ENCODE measurements at places on chromosomes 1 and 21.

- DNase-seq, result no peak
These were observed 16.1 kb downstream of the MAB21L3 start for GRCh38 chr1:116127123-116127847.

DNA sequence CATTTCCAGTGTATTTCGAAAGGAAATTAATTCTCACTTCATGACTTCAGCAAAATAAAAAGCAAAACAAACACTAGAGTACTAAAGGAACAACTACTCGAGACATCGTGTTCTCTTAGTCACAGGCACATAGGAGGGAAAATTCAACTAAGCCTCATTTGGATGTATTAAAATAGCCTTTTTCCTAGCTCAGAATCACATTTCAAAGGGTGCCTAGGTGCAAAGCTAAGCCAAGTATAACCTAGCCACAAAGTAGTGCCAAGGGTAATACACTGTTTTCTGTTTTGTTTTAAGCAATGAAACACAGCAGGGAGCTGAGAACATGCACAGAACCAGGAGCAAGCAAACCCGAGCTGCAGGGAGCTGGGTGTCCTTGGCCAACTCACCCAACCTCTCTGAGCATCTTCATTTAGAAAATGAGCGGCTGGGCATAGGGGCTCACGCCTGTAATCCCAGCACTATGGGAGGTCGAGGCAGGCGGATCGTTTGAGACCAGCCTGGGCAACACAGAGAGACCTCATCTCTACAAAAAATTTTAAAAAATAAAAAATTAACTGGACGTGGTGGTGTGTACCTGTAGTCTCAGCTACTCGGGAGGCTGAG is 26.6 kb upstream of the ACBD6 start:
- no peak for DNase-seq

DNA sequence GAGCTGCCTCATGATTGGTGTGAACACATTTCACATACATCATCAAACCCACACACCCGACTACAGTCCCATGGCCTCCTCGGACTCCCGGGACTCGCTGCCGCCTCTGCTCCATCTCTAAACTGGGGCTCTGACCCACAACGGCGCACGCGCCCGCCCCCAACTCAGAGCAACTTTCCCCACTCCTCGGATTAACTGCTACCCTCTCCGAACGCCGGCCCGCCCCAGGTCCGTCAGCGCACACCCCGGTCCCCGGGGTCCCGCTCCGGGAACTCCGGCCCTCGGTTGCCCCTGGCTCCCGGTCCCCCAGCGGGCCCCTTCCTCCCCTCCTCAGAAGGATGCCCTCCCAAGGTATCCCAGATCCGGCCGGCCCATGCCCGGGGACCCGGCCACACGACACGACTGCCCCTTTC is 740 bp downstream of the DSTYK start:
- no peak for DNase-seq

DNA sequence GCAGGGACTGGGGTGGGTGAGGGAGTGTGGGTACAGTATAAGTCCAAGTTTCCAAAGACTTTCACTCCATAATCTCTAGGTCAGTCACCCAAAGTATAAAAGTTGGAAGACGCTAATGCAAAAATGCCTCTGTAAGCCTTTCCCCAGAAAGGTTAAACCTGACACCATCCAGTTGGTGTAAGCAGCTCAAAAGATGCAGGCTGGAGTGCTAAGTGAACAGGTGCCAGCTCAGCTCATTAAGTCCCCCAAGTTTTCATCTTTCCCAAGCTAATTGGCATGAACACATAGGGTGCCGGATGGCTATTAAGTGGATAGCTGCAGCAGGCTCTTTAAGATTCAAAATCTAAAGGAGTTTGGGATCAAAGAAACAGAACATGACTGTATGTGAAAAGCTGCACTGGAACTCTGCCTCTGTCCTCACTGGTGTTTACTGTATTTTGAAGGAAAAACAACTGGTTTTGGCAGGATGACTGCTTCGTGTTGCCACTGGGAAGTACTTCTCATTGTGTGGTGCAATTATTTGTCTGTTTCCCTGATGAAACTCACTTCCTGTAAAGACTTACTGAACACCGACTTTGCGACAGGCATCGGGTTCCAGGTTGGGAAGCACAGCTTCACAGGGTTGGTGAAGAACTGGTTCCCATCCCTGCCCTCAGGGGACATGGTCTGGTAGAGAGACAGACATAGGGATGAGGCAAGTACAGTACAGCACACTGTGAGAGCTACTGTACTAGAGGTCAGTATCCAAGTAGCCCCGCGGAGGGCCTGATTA is 152.7 kb downstream of the DAB1 start:
- no peak for DNase-seq

GRCh38 chr21:35332841-35333426 is 283.8 kb upstream of the RUNX1 start:
- DNase-seq, result peak; percentile 30

- DNase-seq, result no peak
These were observed at the start of gene ARHGEF10L for GRCh38 chr1:17539477-17540254. TSS of gene ARHGEF10L (plus strand) at chr1:17539698. CDS start at chr1:17580596, 40,898 bp downstream.

GRCh38 chr1:201949491-201949890 is 3.1 kb upstream of the LMOD1 start:
- DNase-seq, result no peak

DNA sequence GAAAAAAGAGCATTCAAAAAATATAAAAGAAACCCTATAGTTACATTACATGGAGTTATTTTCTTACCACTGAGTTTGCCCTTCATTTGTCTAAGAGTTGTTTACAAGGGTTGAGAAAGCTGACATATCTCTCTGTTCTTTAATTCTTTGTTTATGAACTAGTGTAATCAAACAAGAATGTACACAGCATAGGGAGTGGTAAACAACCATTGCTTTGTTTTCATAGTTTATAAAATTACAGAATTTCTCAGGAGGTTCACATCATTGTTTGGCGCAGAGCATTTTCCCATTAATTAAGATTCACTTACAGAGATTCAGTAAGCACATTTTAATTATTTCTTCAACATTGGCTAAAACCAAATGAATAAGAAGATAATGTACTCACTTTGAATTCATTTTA is 87.6 kb downstream of the IFI44 start:
- DNase-seq, result no peak

GRCh38 chr1:199855580-199855979 is 171.9 kb upstream of the NR5A2 start:
- DNase-seq, result no peak

DNA sequence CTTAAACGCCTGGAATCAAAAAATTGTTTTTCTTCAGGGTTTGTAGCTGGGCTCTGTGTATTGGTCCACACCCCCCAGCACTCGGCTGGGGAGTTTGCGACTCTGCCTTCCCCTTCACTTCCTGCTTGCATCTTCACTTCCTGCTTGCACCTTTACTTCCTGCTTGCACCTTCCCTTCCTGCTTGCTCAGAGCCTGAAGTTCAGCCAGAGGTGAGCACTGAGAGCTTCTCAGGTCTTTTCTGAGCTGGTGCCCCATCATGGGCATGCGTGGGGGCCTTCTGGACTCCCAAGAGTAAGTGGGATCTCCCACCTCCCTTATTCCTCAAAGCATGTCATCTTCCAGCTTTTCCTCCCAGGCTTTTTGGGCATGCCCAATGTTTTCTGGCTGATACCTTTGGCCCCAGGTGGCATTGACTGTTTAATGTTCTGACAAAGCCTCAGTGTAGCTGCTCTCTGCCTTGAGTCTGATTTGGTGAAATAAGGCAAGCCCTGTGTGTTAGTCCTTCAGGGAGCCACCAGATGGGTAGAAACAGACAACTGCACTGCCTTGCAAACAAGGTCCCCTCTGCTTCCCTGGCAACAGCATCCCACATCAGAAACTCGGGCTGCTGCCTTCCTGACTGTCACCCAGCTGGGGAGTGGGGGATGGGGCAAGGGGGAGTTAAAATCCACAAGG is 3.5 kb downstream of the KRTAP10-2 start:
- DNase-seq, result no peak

- DNase-seq, result no peak
These were observed 163.6 kb upstream of the HP1BP3 start for GRCh38 chr1:20950679-20951078.

DNA sequence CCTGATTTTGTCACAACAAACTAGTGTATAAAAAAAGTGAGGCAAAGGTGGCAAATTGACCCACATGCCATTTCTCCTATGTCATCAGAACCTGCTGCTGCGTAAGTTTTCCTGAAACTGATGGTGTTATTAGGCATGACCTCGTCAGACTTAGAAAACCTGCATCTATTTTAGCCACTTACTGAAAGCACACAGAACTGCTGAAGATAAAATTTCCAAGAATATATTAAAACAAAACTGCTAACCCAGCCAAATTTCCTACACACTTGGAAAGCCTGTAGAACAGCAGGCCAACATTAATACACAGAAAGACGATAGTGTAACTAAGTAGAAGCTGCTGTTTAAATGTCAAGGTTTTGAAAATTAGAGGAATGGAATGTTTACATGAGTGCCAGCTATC is 674.5 kb upstream of the CXADR start:
- no peak for DNase-seq

GRCh38 chr1:93016171-93016570 is 54.9 kb upstream of the DIPK1A start:
- DNase-seq, result no peak

GRCh38 chr1:93813076-93813475 is 65.9 kb downstream of the DNTTIP2 start:
- no peak for DNase-seq

GRCh38 chr1:240526312-240526711 is 85.6 kb downstream of the GREM2 start:
- DNase-seq, result no peak

- DNase-seq, result no peak
These were observed 12.7 kb upstream of the DEGS1 start for GRCh38 chr1:224170343-224170742.

DNA sequence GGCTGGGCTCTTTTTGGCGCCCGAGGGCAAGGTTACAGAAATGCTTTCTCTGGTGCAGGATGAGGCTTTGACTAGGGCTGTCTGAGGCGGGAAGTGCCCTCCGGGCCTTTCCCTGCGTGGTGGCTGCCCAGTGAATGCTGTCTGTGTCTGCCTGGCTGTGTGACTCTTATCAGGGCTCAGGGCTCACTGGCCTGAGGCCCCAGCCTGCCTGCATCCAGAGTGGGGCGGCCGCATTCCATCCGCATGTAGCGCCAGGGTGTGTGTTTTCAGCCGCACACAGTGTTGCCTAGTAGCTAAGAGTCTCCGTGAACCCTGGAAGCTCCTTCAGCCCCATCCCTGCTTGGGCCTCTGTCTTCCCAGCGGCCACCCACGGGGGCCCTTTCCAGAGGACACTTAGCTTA is 59.1 kb downstream of the FAAP20 start:
- DNase-seq, result no peak

DNA sequence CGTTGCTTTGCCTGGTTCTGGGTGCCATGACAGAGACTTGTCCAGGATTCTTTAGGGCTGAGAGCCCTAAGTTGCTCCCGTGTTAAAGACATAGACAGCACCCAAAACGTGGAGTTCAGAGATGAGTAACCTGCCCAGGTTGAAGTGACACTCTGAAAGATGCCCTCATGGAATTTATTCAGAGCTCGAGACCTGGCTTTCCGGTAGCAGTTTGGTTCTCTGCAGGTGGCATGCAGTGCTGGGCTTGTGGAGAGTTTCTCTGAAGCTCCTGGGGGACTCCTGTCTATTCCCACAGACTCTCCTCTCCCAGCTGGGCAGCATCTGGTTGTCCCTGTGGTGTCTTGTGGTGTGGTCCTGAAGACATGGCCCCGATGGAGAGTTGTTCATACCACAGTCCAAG is 241.0 kb downstream of the RHOU start:
- DNase-seq, result no peak

DNA sequence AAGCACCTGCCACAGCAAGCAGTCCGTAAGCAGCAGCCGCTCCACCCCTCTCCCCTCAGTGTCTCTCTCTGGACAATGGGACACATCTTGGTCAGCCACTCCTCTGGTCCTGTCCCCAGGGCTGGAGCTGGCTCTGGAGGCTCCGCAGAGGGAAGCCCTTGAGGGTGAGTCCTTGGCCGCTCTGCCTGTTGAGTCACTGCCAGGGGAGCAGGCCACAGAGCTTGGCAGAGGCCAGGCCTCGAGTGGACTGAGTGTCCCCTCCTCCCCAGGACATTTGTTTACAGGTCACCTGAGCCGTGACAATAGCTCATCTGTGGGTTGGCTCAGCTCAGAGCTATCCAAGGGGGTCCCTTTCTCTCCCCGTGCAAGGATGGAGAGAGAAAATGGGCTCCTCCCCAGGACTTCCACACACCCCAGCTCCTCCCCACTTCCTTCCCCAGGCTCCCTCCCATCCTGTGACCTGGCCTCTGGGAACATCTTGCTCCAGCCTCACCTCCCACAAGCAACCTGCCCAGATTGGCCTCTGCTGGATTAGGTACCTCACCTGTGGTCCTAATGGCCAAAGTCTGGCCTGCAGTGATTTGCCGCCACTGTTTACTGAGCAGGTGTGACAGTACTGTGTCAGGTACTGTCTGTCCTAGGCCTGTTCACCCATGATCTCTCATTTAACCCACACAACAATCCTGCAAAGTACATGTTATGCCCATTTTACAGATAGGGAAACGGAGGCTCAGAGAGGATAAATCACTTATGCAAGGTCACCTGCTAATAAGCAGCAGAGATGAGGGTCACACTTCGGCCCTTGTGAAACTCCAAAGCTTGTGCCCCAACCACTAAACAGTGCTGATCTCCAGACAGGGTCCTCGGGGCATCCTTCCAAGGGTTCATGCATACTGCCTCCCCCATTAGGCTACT is 4.8 kb downstream of the FAM131C start:
- DNase-seq, result no peak

DNA sequence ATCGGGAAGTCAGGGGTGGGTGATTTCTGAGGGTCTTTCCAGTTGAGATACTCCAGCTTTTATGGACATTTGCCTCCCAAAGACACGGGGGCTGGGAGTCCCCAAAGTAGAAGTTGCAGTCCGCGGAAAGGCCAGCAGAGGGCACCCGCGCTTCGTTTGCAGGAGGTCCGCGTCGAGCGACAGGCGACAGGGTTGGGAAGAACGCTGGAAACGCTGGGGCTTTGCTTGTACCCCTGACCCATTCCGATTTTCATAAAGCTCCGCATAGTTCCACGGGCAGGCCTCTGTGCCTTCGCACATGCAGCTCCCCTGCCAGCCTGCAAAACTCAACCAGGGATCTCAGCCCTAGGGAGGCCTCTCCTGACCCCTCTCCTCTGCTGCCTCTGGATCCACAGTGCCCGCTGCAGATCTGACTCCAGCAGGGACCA is 44.2 kb upstream of the LAPTM5 start:
- DNase-seq, result peak; percentile 78

- DNase-seq, result no peak
These were observed 10.5 kb downstream of the LDLRAP1 start for GRCh38 chr1:25553749-25554429.

DNA sequence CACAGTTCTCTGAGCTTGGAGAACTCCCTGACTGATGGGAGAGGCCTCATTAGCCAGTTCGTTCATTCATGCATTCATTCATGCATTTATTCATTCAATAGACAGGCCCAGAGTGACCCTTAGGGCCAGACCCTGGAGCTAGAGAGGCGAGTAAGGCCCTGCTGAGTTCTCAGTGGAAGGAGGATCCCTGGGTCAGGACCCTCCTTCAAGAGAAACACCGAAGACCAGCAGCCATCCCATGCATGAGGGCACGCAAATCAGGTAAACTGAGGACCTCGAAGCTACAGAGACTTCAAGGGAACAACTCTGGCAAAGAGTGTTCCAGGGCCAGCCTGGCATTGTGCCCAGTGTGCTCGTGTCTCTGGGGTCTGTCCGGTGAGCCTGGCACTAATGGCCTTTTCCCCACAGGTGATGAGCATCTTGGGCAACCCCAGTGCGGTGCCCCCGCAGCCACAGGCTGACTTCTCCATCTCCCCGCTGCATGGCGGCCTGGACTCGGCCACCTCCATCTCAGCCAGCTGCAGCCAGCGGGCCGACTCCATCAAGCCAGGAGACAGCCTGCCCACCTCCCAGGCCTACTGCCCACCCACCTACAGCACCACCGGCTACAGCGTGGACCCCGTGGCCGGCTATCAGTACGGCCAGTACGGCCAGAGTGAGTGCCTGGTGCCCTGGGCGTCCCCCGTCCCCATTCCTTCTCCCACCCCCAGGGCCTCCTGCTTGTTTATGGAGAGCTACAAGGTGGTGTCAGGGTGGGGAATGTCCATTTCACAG is 104.8 kb downstream of the PAX7 start:
- no peak for DNase-seq
